Ascending aorta (tissue), 2 donors: ENCODE measurements at places on chromosomes 11 and 22. TPM values are rescaled to one million over a fixed set of nuclear protein-coding genes. Genes with fewer than 3 reads are reported as not detected.

GRCh38 chr11:66820381-66820780, 22.9 kb upstream of the RCE1 start:
- no peaks in the 10 kb centered on the region for H3K4me1 ChIP-seq
- H3K36me3 ChIP-seq: no peaks in the 10 kb centered on the region
- H3K27ac ChIP-seq: no peak overlapping the region
- DNase-seq: no peak
- no peaks in the 10 kb centered on the region for H3K27me3 ChIP-seq

TAF10 gene
- total RNA-seq: 76.0 TPM

GRCh38 chr11:3665336-3666022, 5.7 kb downstream of the CHRNA10 start:
- H3K27me3 ChIP-seq: no peaks in the 10 kb centered on the region
- no peak overlapping the region for H3K4me3 ChIP-seq
- DNase-seq: no peak
- H3K4me1 ChIP-seq: no peaks in the 10 kb centered on the region
- no peak overlapping the region for H3K27ac ChIP-seq

DNA sequence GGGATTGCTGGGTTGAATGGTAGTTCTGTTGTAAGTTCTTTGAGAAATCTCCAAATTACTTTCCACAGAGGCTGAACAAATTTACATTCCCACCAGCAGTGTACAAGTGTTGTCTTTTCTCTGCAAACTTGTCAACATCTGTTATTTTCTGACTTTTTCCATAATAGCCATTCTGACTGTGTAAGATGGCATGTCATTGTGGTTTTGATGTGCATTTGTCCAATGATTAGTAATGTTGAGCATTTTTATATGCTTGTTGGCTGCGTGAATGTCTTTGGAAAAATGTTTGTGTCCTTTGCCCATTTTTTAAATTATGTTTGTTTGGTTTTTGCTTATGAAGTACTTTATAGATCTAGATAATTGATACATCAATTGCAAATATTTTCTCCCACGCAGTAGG, 1025.0 kb downstream of the JRKL start:
- no peaks in the 10 kb centered on the region for H3K27me3 ChIP-seq
- H3K27ac ChIP-seq: no peak overlapping the region
- H3K4me3 ChIP-seq: no peak overlapping the region
- no peaks in the 10 kb centered on the region for H3K4me1 ChIP-seq
- no peak for DNase-seq

DNA sequence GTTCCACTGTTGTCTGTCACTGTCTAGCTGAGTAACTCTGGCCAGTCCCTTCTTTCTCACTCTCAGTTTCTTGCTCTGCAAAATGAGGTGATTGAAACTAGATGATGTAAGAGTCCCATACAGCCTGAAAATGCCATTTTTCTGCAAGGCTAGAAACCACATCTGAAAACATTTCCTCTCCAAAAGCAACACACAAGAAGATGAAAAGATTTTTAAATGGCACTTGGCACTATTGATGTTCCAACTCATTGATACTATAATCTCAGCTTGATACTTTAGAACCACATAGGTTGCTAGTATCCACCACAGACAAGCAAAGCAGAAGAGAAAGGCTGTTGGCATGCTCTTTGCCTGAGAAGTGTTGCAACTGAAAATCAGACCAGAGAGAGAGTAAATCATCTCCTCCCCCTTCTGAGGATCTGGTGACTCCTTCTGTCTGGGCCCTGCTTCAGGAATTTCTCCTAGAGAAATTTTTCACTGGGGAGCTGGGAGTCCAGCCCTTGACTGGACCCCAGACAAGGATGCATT, 1217.9 kb downstream of the LRRC4C start:
- H3K36me3 ChIP-seq: no peaks in the 10 kb centered on the region
- no peak for DNase-seq
- no peak overlapping the region for H3K27ac ChIP-seq
- H3K27me3 ChIP-seq: no peaks in the 10 kb centered on the region
- no peaks in the 10 kb centered on the region for H3K4me1 ChIP-seq
- H3K4me3 ChIP-seq: no peak overlapping the region

- H3K4me3 ChIP-seq: no peak overlapping the region
- no peaks in the 10 kb centered on the region for H3K27me3 ChIP-seq
- no peak overlapping the region for H3K27ac ChIP-seq
Measured at GRCh38 chr11:93614173-93614722, 47.2 kb upstream of the CEP295 start.
